ENCODE measurements at places on chromosomes 1 and 21.

- DNase-seq, result no peak
Observed at GRCh38 chr1:22056043-22056442, 3.5 kb downstream of the CDC42 start.

GRCh38 chr1:35637401-35637809 lies 3.9 kb downstream of the PSMB2 start:
- peak; percentile 11 for DNase-seq

- DNase-seq, result no peak
Observed at GRCh38 chr1:197247465-197247864, 20.6 kb upstream of the CRB1 start.

DNA sequence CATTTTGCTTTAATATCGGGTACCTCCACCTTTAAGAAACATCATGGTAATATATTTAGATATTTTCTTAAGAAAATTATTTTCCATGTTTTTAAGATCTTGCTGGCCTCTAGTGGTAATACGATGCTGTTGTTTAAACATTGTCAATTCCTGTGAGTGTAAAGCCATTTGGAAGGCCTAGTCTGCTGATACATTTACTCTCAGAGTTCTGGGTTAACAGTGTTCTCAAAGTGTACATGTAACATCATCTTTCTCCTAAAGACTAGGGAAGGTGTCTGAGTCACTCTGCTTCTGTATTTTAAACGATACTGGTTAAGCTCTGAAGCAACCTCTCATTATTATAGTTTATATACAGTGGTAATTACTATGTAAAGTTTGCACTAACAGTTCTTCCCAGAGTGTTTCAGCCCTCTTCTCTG lies 189.1 kb downstream of the RASAL2 start:
- DNase-seq, result peak; percentile 53

DNA sequence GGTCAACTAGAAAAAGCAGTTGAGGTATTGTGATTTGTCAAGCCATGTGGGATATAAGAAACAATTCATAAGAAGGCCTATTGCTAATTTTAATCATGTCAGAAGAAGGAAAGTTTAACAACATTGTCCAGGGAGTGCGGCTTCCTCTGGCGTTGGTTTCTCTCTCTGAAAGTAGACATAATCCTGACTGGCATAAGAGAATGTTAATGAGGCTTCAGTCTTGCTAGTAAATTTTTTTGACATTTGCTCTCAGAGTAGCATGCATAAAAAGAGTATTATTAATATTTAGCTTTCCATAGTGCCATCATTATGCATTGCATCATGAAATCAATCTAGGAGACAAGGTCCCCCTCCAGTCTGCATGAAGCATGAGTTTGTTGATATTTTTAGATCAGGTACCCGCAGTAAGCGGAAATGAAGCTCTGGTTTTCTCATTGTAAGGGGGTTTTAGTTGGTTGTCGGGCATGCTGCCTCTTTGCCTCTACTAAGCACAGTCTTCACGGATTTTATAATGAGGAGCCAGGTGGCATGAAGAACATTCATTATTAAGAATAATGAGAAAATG lies 12.8 kb upstream of the PRDM2 start:
- DNase-seq, result no peak

- DNase-seq, result peak; percentile 60
Observed at GRCh38 chr1:214451596-214451995, 99.8 kb downstream of the PTPN14 start.

- DNase-seq, result no peak
Observed at GRCh38 chr1:54285815-54286345, 85.9 kb downstream of the MRPL37 start.

GRCh38 chr1:221963742-221964141 lies 221.9 kb upstream of the DUSP10 start:
- DNase-seq, result no peak

GRCh38 chr1:69195136-69195535 lies 372.6 kb upstream of the LRRC7 start:
- DNase-seq, result no peak

GRCh38 chr1:21654209-21654608 lies 14.9 kb downstream of the RAP1GAP start:
- no peak for DNase-seq

- DNase-seq, result no peak
Observed at GRCh38 chr1:221712776-221713431, 29.0 kb downstream of the DUSP10 start.

DNA sequence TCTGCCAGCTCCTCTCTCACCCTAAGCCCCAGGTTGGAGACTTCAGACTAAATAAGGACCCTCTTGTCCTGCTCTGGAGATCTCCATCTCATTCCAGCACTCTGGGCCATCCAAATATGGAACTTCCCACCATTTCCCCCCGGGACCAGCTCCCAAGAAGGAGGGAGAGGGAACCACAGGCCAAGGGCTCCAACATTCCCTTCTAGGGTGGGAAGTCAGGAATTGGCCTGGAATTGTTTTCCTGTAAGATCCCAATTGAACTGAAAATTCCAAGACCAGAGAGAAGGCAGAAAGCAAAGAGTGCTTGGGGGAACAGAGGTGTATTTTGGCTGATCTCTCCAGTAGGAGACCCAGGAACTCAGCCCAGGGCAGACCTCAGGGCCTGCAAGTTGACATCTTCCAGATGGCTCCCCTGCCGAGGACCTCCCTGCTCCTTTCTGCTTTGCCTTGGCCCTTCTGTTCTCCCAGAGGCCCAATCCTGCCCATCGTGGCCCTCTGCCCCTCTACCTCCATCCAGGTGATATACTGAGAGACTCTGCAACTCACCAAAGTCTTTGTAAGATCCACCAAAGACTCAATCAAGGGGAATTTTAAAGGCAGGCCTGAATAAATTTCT lies 14.9 kb downstream of the CSRP1 start:
- DNase-seq, result no peak

- DNase-seq, result no peak
Observed at GRCh38 chr1:53942127-53942957, 3.2 kb downstream of the IFT25 start.

DNA sequence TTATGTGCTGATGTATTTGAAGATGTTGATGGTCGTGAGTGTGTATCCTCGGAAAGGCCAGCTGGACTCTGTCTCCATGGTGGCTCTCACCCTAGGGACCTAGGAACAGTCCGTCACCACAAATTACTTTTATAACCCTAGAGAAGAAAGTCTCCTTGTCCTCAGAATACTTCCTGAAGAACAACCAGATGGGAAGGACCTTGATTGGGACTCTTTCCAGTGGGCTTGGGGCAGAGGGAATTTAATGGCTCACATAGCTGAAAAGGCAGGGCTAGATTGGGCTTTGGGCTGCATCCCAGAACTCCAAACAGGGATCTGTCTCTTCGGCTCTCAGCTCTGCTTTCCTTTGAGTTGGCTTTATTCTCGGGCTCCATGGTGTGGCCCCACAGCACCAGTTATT lies 90.8 kb downstream of the TBX19 start:
- DNase-seq, result no peak

Measured in AG08395 (cell line).